ENCODE measurements at places on chromosomes 6 and 20. TPM values are rescaled to one million over a fixed set of nuclear protein-coding genes. Genes with fewer than 3 reads are reported as not detected.

The TSHZ2 gene
- 9.9 TPM for total RNA-seq

The IP6K3 gene
- total RNA-seq, result 2.7 TPM

The GUCA1A gene
- total RNA-seq, result not detected

The SUMO4 gene
- 2.0 TPM for total RNA-seq

The RCAN2 gene
- 265 TPM for total RNA-seq

The ESR1 gene
- total RNA-seq, result 0.93 TPM
